ENCODE measurements at places on chromosomes 6 and 20.

GRCh38 chr6:98203170-98203806, 631.1 kb upstream of the POU3F2 start:
- no peak for DNase-seq

DNA sequence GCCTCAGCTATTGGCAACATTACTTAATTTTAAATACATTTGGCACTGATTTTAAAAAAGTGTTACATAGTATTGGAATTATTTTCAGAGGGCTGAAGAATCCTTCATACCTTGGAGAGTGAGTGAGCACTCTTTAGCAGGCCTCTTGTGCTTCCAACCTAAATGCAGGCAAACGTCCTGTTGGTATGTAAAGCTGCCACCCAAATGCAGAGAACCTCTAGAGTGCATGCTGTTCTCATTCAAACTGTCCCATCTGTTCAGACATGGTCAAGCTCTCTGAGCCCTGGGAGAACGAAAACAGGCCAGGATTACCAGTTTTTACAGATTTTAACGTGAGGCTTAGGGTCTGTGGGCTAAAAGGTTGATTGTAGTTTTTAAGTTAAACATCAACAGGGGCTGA, 378.0 kb upstream of the FLRT3 start:
- no peak for DNase-seq

DNA sequence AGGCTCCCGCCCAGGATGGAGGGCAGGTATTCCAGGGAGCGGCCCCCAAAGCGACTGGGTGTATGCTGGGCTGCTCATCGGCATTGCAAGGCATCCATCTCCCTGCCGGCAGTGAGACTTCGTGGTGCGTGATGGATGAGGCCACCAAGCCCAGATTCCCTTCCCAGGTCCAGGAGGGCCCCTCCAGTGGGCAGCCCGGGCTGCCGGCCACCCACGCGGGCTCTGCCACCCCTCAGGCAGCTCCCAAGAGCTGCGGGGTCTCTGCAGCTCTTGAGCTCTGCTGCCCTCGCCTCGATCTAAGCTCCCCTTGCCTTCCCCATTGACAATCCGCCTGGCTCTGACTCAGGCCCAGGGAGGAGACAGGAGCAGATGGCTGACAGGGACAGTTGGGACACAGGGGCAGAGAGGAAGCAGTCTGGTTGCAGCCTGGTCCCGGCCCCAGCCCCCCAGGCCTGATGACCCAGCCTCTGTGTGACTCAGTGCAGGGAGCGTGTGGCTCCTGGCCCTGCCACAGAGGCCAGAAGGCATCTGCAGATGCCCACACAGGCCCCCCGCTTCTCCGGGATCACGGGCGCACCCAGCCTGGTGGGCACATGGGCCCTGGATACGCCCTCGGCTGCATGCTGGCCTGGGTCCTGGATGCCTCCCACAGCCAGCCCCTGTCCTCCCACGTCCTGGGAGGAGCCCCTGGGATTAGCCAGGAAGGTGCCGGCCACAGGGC, 33.0 kb downstream of the SLCO4A1 start:
- no peak for DNase-seq

- no peak for DNase-seq
Observed at GRCh38 chr6:8749465-8749864, 314.1 kb upstream of the SLC35B3 start.

DNA sequence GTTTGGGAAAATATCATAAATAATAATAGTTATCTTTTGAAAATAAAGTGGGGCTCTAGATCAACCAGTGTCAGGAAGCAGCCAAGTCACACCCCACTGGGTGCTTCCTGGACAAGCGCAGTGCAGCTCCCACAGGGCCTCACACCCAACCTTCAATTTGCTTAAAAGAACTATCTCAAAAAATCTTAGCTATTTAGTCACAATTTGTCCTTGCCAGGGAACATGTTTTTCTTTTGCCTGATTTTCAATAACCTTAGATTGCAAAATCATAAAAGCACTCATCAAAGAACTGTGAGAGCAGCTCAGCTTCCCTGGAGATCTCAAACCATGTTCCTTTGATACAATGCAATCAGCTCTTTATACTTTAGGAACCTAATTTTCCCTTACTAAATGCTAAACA, 1.6 kb upstream of the NCOA7 start:
- no peak for DNase-seq

GRCh38 chr6:106225581-106225980, 100.0 kb downstream of the ATG5 start:
- no peak for DNase-seq
